ENCODE measurements at places on chromosomes 6 and 20.
A peak's percentile ranks its signal among the peaks of the same experiment; 100 is the strongest.

GRCh38 chr6:23006656-23007055 lies 437.3 kb downstream of the HDGFL1 start:
- DNase-seq = no peak

DNA sequence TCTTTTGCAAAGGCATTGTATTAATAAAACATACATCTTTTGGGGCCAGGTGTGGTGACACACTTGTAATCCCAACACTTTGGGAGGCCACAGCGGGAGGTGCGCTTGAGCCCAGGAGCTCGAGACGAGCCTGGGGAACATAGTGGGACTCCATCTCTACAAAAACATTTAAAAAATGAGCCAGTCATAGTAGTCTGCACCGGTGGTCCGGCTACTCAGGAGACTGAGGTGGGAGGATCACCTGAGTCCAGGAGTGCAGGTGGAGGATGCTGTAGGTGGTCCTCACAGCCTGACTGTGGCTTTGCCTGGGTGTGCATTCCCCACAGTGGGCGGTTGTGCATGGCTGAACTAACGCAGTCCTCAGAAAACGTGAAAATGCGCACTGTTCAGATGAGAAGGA lies 162.5 kb downstream of the DLL1 start:
- DNase-seq = peak; percentile 3

DNA sequence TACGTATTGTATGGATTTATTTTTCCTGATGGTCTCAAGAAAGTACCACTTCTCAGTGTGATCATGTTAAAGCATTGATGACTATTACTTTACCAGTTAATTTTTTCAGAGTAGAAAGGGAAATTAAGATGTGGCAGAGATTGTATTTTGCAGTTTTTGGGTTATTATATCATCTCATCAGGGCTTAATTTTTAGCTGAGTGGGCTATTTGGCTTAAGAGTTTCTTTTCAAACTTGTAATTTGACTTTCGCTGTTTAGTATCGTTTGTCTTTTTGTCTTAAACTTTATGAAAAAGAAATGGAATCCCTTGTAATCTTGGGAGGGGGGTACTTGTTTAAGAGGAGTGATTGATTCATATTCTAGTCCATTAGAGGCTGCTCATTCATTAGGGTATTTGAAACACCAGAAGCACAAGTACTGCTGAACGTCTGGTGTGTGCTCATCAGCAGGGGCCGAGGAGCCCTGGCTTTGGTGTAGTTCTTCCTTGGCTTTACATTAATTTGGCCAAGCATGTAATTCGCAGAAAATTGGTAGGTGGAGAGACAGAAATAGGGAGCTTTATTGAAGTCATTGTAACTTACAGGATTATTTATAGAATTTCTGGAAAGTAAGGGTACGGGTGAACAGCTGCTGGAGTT lies 112.4 kb downstream of the TIAM2 start:
- no peak for DNase-seq

GRCh38 chr6:2812695-2813094 lies 29.0 kb downstream of the SERPINB1 start:
- no peak for DNase-seq

DNA sequence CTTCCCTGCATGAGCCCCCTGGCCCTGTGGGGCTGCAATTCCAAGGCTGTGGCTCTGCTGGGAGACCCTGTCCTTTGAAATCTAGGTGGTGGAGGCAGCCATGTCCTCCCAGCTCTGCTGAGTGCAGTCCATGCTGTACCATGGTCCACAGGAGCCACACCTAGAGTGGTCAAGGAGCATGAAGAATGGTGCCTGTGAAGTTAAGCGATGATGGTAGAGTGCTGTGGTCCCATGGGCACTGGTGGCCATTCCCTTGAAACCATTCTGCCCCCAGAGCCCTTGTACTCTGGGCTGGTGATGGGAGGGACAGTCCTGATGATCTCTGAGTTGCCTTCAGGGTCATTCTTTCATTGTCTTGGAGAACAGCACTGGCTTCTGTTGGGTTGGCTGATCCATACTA lies 55.3 kb downstream of the EFCAB8 start:
- no peak for DNase-seq

GRCh38 chr6:56047931-56048540 lies 172.6 kb upstream of the BMP5 start:
- no peak for DNase-seq

GRCh38 chr20:49804364-49804763 lies 8.3 kb upstream of the SLC9A8 start:
- no peak for DNase-seq

- no peak for DNase-seq
Observed at GRCh38 chr20:15643713-15644112, 929.5 kb downstream of the KIF16B start.

- no peak for DNase-seq
Observed at GRCh38 chr20:2312876-2313275, 17.1 kb downstream of the TGM3 start.

DNA sequence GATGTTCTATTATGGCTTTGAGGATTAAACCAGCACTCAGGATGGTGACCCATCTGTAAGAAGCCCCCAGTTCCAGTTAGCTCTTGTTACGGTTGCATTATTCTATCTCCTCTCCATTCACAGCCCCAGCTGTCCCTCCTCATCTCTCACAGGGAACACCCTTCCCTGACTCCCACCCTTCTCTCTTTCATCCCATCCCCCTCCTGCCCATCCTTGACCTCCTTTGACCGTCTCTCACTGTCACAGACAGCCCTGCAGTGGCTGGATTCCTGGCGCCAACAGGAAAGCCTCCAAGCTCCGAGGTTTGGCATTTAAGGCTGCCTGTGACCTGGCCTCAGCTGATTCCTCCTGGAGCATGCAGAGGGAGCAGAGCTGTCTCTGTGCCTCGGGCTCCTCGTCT lies 4.2 kb upstream of the BPIFB4 start:
- no peak for DNase-seq

GRCh38 chr20:36340593-36340990 lies 34.5 kb downstream of the DLGAP4 start:
- no peak for DNase-seq

DNA sequence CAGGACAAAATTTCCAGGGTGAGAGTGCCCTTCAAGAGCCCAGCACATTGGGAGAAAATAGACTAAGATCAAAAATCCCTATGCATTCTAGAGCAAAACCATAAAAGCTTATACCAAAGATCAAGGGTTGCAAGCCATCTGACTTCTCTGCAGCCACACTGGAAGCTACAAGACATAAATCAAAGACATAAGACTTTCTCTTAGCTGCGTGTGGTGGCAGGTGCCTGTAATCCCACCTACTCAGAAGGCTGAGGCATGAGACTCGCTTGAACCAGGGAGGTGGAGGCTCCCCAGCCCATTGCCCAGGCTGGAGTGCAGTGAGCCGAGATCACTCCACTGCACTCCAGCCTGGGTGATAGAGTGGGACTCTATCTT lies 91.9 kb upstream of the NXT1 start:
- no peak for DNase-seq

DNA sequence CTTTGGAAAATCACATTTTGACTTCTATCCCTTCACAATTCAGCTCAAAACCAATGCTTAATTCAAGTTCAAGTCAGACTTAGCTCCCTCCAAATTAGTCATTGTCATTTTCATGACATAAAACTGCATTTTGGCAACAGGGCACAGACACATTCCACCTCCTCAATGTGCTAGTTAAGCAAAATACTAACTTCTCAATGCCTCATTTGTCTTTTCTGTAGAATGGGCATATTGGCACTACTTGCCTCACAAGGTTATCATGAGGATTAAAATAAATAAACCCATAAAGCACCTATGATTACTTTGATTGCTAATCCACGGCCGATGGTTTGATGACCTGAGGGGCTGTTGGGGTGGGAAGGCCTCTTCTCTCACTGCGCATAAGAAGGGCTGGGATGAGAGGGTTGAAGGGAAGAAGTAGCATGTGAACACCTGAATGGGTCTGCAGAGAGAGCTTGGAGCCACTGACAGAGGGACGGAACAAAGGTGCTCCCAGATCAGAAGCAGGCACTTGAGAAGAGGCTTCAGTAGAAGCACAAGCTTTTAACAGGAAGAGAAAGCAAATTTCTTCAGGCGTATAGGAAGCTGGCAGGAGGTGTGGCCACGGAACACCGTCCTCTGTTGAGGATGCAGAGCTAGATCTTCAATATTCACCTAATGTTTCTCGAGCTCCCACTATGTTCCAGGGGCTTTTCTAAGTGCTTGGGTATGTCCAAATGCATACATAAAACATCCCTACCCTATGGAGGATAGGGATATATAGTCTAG lies 11.7 kb upstream of the TBC1D7 start:
- DNase-seq = no peak

DNA sequence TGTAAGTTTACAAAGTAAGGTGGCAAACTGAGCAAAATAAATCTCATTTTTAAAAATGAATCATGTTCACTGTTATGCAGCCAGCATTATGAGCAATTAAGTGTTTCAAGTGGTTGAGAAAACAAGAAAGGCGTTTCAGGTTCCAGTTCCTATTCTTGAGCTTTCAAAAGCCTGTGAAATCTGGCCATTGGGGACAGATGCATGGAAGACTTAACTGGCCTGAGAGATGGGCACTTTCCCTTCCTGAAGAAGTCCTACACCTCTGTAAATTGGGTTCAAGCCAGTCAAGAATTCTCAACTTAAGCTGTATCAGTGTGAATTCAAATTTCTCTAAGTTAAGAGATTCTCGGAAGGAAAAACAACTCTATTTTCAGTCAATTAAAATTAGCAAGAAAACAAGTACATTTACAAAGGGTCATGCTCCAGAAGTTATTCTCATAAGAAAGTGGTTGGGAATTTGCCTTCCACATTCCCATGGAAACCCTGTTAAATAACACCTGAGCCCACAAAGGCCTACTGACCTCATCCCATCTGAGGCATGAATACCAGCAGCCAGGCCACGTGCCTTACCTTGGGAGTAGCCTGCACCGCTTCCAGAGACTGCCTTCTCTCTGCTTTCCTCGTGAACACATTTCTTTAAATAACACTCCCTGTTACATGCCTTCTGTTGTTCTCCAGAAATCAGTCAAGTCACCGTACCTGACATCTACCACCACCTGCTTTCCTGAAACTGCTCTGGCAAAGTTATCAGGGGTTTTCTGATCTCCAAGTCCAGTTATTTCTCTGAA lies 19.4 kb downstream of the MAP3K5 start:
- no peak for DNase-seq

DNA sequence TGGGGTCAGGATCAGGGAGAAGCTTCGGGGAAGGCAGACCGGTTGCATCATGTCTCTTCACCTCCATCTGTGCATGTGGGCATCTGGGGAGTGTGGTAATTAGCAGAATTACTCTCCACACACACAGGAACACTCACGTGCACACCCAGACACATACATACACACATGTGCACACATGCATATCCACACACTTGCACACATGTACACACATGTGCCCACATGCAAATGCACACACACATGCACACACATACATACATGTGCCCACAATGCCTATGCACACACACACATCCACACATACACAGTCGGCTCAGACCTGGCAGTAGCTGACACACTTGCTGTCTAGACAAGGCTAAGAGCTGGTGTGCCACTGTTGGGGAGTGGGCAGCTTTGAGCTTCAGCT lies 212.3 kb upstream of the PMEPA1 start:
- no peak for DNase-seq

GRCh38 chr6:170041526-170041925 lies 249.4 kb downstream of the DLL1 start:
- no peak for DNase-seq

DNA sequence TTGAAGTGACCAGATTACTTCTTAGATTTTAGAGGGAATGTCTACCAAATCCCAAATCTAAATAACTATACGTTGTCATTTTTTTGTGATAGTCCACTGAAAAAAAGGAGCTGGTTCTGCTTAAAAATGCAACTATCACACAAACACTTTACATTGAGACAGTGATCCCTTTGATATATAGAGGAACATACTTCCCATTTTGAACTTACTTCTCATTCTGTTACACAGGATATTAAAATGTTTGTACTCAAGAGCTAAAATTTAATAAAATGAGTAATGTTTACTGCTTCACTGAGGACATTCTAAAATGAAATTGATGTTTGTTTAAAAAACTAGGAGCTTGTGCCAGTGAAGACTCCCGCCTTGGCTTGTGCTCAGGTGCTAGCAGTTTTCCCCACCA lies 174.1 kb downstream of the CARMIL1 start:
- no peak for DNase-seq

DNA sequence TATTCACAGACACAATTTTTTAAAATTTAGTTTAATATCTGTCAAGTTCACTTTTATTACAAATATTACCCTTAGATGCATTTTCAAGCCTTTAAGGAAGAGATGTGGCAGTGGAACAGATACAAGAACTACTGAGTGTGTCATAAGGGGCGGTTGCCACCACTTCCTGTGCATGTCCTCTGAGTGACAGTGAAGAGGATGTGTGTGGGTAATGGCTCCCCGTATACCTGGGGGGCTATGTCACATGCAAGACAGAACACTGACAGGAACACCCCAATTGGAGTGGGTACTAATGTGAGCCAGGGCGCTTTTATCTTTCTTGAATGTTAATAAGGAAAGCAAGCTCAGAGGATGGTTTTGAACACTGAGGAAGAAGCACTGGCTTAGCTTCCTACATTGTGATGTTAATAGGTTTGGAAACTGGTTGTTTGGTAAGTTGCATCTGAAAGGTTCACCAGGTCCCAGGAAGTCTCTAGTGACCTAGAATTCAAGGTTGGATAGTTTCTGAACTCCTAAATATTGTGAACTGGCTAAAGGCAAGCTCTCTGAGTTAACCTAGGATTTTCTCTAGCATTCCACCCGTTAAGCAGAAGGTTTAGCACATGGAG lies 83.4 kb upstream of the ASF1A start:
- DNase-seq = no peak

DNA sequence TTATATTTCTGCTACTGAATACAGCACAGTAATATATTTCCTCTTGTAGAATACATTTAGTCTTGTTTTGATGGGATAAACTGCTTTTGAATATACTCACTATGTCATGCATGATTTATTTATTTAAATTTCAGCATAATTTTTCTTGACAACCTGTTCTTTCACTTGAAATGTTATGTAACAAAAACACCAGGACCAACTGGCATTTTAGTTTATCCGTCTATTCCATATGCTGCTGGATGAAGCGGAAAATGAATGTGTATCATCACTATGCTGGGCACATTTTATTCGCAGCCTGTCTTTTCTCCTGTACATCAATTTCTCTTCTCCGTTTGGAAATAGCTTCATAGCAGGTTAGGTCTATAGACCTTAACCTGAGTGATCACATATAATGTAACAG lies 206.8 kb upstream of the PLCB4 start:
- no peak for DNase-seq

- DNase-seq = no peak
Observed at GRCh38 chr6:90454836-90455427, 131.9 kb downstream of the MAP3K7 start.

- DNase-seq = peak; percentile 15
Observed at GRCh38 chr6:21666201-21666691, 72.7 kb downstream of the SOX4 start.

DNA sequence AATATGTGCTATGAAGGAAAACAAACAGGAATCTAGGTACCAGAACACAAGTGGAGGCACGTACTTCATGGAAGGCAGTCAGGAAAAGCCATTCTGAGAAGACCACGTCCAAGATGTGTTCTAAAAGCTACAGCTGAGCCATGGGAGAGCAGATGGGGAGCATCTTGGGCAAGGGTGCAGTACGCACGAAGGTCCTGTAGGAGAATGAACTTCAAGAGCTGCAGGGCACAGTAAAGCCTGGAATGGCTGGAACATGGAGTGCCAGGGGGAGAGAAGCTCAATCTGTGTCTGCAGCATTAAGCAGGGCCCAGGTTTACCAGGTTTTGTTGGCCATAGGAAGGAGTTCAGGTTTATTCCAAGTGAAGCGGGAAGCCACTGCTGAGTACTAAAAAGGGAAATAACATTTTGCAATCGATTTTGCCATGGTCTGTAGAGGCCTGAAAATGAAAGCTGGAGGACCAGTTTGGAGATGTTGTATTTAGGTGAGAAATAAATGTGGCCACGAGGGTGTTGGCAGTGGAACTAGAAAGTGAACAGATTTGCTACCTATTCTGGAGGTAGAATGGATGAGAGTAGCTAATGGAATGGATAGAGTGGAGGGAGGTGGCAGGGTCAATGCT lies 29.9 kb downstream of the ADTRP start:
- no peak for DNase-seq

Measured in progenitor cell of endocrine pancreas (in vitro differentiated cells).